ENCODE measurements at places on chromosomes 16 and 17.
A peak's percentile ranks its signal among the peaks of the same experiment; 100 is the strongest.

DNA sequence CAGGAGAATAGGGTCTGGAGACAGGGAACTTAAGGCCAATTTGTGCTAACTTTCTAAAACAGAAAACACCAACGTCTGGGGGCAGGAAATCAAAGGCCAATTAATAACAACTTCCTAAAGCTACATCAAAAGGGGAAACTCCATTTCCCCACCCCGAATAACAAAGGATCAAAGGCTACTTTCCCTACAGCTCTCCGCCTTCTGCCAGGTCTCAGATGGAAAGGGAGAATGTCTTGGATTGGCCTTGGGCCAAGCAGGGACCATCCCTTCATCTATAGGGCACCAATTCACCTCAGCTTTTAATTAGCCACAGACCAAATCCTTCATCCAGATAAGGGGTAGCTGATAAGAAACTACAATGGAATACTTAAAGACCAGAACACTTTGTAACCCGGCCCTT, 116.9 kb upstream of the ZKSCAN2 start:
- DNase-seq, result no peak

DNA sequence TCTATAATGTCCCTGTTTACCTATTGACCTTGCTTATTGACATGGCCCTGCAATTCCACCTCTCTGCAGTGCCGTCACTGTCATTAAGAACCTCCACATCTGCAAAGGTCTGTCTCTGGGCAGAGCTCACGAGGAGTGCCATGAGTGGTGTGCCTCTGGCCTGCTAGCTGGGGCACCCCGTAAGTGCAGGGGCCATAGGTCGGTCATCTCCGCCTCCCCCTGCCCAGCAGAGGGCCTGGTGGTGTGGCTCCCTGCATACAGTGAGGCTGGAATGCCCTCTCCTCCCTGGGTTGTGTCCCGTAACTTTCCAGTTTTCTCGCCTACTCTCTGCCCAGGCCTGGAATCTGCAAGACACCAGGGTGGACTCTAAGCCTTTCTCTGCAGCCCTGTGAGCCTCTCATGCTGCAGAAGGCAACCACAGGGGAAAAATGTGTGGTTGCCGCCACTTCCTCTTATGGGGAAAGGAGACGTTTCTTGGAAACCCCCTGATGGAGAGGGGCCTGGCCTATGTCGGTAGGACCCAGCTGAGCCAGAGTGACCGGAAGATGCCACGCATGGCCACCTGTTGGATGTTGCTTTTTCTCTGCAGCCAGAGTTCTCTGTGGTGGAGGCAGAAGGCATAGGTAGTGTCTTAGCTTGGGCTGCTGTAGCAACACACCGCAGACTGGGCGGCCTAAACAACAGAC, 2.7 kb upstream of the SNX20 start:
- DNase-seq, result peak; percentile 61

DNA sequence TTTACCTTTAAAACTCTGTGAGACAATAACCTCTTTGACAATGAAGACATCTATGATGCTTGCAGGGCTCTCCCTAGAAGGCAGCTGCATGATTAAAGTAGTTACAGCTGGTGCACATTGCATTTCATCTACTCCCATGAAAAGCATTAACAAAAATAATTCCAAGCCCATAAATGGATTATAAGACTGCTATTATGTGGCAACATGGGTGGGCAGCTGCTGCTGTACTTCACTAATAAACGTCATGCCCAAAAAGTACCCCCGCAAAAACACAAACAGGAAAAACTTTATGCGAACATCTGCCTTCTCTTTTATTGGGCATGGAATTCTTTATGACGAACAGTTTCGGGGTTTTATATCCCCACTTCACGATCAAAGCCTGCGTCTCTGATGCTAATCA, 224.9 kb downstream of the CA10 start:
- no peak for DNase-seq

GRCh38 chr16:83187405-83187804, 560.6 kb downstream of the CDH13 start:
- no peak for DNase-seq

- DNase-seq, result no peak
Measured at GRCh38 chr16:50804290-50804907, 62.5 kb downstream of the CYLD start.

GRCh38 chr17:55463600-55463999, 42.0 kb upstream of the MMD start:
- DNase-seq, result no peak

- no peak for DNase-seq
Measured at GRCh38 chr17:78882540-78883088, 20.4 kb downstream of the CEP295NL start.

GRCh38 chr17:38361694-38362465, 10.2 kb downstream of the SOCS7 start:
- no peak for DNase-seq

- DNase-seq, result no peak
Measured at GRCh38 chr17:17871913-17872312, 35.1 kb upstream of the SREBF1 start.

DNA sequence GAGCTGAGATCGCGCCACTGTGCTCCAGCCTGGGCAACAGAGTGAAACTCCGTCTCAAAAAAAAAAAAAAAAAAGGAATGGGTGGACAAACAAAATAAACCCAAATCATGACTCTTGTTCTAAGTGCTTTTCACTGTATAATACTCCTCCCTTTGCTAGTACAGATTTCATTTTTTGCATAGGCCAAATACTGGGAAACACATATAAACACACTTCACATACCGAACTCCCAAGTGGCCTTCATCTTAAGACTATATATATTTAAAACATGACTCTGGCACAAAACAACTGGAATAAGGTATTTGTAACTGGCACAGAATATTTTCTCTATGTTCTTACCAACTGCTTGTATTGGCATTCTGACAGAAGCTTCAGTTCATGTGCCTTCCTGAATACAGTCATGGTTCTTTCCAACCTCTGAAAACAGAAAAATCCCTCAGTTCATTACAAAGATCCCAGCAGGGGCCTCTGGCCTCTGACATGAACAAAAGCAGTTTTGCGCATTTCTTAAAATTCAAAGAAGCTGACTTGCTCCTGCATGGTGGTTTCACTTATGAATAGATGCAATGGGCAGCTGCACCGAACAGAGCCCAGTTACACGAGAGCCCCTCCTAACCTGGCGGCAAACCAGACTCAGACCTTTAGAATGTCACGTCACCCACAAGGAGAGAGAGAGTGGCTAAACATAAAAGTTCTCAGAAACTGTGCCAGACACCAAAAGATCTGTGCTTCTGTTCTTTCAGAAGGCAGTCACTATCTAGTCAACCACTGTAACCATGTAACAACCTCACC, 19.1 kb upstream of the COPRS start:
- no peak for DNase-seq

GRCh38 chr16:11603331-11603750, 16.6 kb upstream of the LITAF start:
- DNase-seq, result no peak

- DNase-seq, result no peak
Measured at GRCh38 chr17:6485646-6486412, 41.6 kb downstream of the PIMREG start.

GRCh38 chr16:16062023-16062937, 112.9 kb downstream of the ABCC1 start:
- no peak for DNase-seq

DNA sequence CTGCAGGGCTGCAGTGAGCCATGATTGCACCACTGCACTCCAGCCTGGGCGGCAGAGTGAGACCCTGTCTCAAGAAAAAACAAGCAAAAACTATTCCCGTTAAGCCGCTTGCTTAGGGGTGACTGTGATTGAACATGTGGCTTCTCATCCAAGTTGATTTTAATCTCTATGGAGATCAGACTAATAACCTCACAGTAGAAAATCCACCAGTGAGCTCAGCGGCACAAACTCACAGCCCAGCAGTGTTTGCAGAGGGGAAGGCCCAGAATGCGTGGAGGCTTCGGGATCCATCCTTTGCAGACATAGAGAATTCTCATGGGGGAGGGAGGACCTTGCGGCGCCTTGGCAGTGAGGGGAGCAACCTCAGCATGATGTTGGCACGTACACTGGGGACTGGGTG, 7.4 kb downstream of the BANP start:
- DNase-seq, result no peak

GRCh38 chr16:57476546-57477410, 9.5 kb downstream of the DOK4 start:
- DNase-seq, result no peak

DNA sequence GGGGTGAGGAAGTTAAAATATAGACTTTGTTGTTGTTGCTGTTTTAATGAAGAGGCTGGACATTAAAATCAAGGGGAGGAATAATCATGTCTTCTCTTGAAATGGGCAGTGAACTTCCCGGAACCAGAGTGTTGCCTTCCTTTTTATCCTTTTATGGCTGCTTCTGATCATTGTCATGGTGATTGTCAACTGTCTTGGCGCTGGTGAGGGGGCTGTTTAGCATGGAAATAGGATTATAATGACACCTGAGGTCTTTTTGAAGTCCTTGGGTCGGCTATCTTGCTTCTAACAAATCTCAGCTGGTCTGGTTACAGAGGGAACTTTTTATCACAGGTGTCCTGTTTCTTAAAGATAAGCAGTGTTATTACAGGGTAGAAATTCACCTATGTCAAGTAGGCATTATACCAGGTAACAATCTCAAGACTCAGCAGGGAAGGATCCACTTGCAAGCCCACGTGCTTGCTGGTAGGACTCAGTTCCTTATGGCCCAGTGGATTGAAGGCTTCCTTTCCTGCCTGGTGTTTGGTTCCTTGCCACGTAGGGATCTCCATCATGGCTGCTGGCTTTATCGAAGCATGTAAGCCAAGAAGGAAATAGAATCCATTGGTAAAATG, 349.3 kb downstream of the WWOX start:
- DNase-seq, result no peak

DNA sequence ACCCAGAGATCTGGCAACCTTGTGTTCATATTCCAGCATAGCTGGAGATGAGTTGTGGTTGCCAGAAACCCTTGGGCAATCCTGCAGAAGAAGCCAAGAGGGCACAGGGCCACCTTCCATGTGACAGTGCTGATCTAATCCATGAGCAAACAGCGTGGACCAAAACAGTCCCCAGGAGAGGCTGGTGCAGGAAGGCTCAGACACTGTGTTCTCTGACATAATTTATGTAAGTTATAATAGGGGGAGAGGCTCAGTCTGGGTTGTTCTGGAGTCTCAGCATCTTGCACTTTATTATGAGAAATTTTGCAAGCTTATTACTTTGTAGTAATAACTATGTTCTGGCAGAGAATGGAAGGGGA, 273.9 kb downstream of the HAPSTR1 start:
- no peak for DNase-seq

DNA sequence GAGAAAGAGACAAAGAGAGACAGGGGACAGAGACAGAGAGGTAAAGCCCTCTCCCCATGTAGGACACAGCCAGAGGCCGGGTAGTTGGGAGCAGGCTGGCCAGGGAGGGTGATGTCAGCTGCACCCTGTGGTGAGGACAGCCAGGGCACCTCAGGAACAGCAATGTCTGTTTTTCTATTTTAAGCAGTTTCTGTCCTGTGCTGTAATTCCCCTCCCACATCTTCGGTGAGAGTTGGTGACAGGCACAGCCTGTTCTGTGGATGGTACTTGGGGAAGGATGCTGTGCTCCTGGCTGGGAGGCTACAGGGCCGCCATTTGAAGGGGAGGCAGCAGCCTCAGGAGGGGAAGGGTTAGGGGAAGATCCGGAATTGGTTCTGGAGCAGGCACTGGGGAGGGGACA, 163.5 kb downstream of the SDK2 start:
- DNase-seq, result no peak

- no peak for DNase-seq
Measured at GRCh38 chr16:57341441-57342303, 16.9 kb upstream of the CCL22 start.

DNA sequence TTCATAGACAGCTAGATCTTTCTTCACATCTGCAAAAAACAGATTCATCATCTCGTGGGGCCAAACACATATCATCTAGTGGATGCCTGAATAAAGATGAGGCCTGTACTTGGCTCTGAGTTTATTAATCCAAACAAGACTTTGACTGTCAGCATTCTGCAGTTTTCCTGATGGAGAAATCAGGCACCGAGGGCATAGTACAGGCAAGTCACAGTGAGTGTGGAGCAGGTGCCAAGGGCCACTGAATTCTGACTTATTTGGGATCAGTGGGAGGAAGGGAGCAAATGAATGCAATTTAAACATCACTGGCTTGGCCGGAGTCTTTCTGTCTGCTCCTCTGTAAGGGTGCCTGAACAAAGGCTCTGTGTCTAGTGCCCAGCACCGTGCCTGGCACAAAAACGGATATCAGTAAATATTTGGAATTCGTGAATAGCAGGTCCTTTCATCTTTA, 975 bp downstream of the CFAP20 start:
- no peak for DNase-seq

Data from CD4-positive, alpha-beta T cell treated with Interleukin-6 for 4 hours (primary cell).